ENCODE measurements at places on chromosomes 4 and X. TPM values are rescaled to one million over a fixed set of nuclear protein-coding genes. Genes with fewer than 3 reads are reported as not detected.
A peak's percentile ranks its signal among the peaks of the same experiment; 100 is the strongest.

- H3K36me3 ChIP-seq: no peaks in the 10 kb centered on the region
- DNase-seq: no peak
- H3K27ac ChIP-seq: no peak overlapping the region
- peaks cover 27% of the 10 kb centered on the region for H3K27me3 ChIP-seq
- no peak overlapping the region for H3K4me3 ChIP-seq
- no peaks in the 10 kb centered on the region for H3K4me1 ChIP-seq
Measured at GRCh38 chrX:15416133-15416993, 32.1 kb upstream of the VEGFD start.

Gene SMIM10
- total RNA-seq: 0.88 TPM

DNA sequence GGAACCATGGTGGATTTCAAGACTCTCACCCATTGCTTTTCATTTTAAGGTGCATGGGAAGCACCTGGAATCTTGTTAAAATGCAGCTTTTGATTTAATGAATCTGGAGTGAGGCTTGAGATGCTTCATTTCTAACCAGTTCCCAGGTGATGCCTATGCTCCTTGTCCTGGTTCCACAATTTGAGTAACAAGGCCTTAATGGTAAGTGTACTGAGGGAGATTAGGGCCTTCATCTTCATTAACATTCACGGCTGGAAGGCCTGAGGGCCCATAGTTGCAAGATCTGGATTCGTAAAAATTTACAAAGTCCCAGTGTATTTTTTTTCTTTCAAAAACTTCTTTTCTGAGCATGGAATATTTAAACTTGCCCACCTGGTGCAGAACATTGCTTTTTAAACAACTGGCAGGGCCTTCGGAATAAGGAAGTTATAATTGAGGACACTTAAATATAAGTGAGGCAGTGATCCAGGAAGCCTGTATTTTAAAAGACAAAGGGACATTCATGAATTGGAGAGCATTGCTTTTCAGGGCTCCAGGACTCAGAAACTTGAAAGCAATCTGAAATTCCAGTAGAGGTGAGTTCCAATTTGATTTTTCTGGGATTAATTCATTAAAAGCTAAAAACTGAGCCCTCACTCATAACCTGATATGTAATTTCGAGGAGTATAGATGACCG is 77.8 kb downstream of the NPNT start:
- no peaks in the 10 kb centered on the region for H3K36me3 ChIP-seq
- no peaks in the 10 kb centered on the region for H3K27me3 ChIP-seq
- no peak overlapping the region for H3K27ac ChIP-seq
- DNase-seq: no peak

GRCh38 chr4:54527532-54527931 is 130.2 kb upstream of the KIT start:
- H3K27me3 ChIP-seq: no peaks in the 10 kb centered on the region
- H3K27ac ChIP-seq: no peak overlapping the region
- no peak for DNase-seq
- H3K4me3 ChIP-seq: no peak overlapping the region

- DNase-seq: no peak
- H3K4me1 ChIP-seq: no peaks in the 10 kb centered on the region
- no peaks in the 10 kb centered on the region for H3K36me3 ChIP-seq
- no peak overlapping the region for H3K27ac ChIP-seq
- peaks cover 25% of the 10 kb centered on the region for H3K27me3 ChIP-seq
- no peak overlapping the region for H3K4me3 ChIP-seq
Measured at GRCh38 chr4:151169223-151169622, 69.8 kb downstream of the RPS3A start.

Gene ADAMTS3
- not detected for total RNA-seq

GRCh38 chr4:21011106-21011505 is 310.8 kb downstream of the PACRGL start:
- H3K27ac ChIP-seq: no peak overlapping the region
- no peaks in the 10 kb centered on the region for H3K4me1 ChIP-seq
- DNase-seq: no peak

- no peak overlapping the region for H3K27ac ChIP-seq
- no peak for DNase-seq
- H3K27me3 ChIP-seq: no peaks in the 10 kb centered on the region
- H3K4me1 ChIP-seq: no peaks in the 10 kb centered on the region
- H3K36me3 ChIP-seq: no peaks in the 10 kb centered on the region
Measured at GRCh38 chr4:150784305-150784704, 202.4 kb downstream of the MAB21L2 start.

DNA sequence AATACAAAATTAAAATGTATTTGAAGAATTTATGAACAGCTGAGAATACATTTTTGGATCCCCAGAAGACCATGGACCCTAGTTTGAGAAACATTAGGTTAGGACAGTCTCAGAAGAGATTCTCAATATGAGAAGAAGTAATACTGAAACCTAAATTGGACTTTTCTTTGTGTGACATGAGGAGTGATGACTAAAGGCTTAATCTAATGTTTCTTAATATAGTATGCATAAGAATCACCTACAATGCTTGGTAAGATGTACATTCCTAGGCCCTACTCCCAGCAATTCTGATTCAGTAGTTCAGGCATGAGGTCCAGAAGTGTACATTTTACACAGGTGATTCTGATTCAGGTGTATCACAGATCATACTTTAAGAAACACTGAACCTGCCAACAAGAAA is 31.6 kb upstream of the HUWE1 start:
- H3K27me3 ChIP-seq: no peaks in the 10 kb centered on the region
- DNase-seq: no peak
- peaks cover 9% of the 10 kb centered on the region for H3K36me3 ChIP-seq
- peaks cover 69% of the 10 kb centered on the region for H3K4me1 ChIP-seq
- H3K4me3 ChIP-seq: peak overlapping the region; percentile 98

Gene ADGRL3
- not detected for total RNA-seq

Gene DDX53
- not detected for total RNA-seq

Gene HSD17B13
- total RNA-seq: 0.14 TPM

Gene ARHGEF9
- total RNA-seq: 38.6 TPM

DNA sequence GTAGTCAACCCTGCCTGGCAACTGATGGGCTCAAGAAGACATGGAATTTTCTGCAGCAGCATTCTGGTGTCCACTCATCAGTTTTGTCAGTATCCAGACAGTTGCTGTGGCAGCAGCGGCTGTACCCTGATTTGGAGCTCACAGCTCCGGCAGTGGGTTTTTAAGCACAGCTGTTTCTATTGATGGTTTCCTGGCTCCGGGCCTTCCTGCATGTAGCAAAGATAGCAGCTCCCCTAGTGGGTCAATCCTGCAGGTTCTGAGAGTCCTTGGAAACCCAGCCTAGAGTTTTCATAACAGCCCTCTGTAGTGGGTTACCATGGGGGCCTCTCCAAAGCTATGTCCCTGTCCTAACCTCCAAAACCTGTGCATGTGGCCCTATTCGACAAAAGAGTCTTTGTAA is 84.0 kb upstream of the ATP6AP2 start:
- DNase-seq: no peak
- H3K4me3 ChIP-seq: no peak overlapping the region
- no peak overlapping the region for H3K27ac ChIP-seq
- H3K27me3 ChIP-seq: peaks cover 25% of the 10 kb centered on the region

DNA sequence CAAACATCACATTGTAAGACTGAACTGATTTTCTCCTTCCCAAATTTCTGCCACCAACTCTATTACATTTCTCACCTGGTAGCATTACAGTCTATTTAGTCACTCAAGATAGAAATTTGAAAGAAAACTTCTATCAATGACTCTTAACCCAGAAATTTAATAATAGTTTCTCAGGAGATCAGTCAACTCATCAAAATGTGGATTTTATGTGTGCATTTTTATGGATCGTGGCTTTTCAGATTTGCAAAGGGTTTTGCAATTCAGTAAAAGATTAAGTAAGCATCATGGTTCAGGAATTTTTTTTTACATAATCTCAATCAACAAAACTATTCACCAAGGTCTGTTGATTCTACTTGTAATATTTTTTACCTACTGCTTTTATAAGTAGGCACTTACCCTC is 111.1 kb downstream of the CFAP299 start:
- no peak overlapping the region for H3K4me3 ChIP-seq
- no peak overlapping the region for H3K27ac ChIP-seq
- H3K4me1 ChIP-seq: no peaks in the 10 kb centered on the region
- peaks cover 13% of the 10 kb centered on the region for H3K36me3 ChIP-seq
- H3K27me3 ChIP-seq: no peaks in the 10 kb centered on the region

Gene CABS1
- total RNA-seq: not detected

DNA sequence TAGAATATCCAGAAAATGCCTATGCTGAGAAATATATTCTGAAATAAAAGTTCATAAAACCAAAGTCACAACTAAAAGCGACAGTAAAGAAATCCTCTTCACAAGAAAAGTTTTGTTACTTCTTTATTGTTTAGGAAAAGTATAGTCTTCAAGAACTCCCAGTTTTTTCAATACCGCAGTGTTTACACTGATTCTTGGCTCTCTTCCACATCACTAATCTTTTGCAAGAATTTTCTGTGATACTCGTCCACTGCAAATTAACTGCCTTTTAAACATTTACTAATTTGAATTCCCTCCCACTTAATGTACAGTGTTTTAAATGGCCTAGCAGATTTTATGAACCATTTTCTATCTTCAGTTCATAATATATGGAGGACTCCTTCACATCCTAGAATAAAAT is 65.1 kb downstream of the HPGDS start:
- DNase-seq: no peak
- H3K27ac ChIP-seq: no peak overlapping the region
- H3K4me1 ChIP-seq: no peaks in the 10 kb centered on the region

GRCh38 chr4:110620691-110621327 is 2.1 kb downstream of the PITX2 start:
- peaks cover 4% of the 10 kb centered on the region for H3K36me3 ChIP-seq
- H3K4me3 ChIP-seq: peak overlapping the region; percentile 85
- no peak overlapping the region for H3K27ac ChIP-seq

DNA sequence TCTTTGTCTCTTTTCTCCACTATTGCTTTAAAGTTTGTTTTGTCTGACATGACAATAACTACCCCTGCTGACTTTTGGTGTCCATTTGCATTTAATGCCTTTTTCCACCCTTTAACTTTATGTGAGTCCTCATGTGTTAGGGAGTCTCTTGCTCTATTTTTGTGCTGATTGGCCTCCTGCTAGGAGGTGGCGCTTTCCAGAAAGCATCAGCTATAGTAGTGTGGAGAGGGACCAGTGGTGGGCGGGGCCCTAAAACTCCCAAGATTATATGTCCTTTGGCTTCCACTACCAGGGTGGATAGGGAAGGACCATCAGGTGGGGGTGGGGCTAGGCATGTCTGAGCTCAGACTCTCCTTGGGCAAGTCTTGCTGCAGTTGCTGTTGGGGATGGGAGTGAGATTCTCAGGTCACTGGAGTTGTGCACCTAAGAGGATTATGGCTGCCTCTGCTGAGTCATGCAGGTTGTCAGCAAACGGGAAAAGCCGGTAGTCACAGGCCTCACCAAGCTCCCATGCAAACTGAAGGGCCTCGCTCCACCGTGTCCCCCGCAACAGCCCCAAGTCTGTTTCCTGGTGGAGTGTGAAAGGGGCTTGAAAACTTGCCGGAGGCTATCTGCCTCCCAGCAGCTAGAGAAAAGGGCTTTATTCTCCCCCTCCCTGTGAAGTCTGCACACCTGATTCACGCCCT is 156.3 kb downstream of the CPEB2 start:
- H3K27ac ChIP-seq: no peak overlapping the region
- H3K4me1 ChIP-seq: no peaks in the 10 kb centered on the region
- H3K36me3 ChIP-seq: no peaks in the 10 kb centered on the region
- H3K27me3 ChIP-seq: peaks cover 13% of the 10 kb centered on the region
- no peak overlapping the region for H3K4me3 ChIP-seq
- DNase-seq: no peak

DNA sequence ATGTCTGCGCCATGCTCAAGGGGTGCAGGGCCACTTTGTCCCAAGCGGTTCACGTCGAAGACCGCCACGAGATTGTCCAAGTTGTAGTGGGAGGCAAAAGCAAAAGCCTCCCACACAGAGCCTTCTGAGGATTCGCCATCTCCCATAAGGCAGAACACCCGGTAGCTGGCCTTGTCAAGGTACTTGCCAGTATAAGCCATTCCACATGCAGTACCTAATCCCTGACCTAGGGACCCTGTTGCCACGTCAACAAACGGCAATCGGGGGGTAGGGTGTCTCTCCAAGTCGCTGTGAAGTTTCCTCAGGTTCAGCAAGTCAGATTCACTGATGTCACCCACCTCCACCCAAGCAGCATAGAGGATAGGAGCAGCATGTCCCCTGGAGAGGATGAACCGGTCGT is 424 bp downstream of the TKTL2 start:
- H3K4me1 ChIP-seq: no peaks in the 10 kb centered on the region
- no peak for DNase-seq
- H3K36me3 ChIP-seq: no peaks in the 10 kb centered on the region
- peaks cover 13% of the 10 kb centered on the region for H3K27me3 ChIP-seq

Gene MSX1
- total RNA-seq: not detected

DNA sequence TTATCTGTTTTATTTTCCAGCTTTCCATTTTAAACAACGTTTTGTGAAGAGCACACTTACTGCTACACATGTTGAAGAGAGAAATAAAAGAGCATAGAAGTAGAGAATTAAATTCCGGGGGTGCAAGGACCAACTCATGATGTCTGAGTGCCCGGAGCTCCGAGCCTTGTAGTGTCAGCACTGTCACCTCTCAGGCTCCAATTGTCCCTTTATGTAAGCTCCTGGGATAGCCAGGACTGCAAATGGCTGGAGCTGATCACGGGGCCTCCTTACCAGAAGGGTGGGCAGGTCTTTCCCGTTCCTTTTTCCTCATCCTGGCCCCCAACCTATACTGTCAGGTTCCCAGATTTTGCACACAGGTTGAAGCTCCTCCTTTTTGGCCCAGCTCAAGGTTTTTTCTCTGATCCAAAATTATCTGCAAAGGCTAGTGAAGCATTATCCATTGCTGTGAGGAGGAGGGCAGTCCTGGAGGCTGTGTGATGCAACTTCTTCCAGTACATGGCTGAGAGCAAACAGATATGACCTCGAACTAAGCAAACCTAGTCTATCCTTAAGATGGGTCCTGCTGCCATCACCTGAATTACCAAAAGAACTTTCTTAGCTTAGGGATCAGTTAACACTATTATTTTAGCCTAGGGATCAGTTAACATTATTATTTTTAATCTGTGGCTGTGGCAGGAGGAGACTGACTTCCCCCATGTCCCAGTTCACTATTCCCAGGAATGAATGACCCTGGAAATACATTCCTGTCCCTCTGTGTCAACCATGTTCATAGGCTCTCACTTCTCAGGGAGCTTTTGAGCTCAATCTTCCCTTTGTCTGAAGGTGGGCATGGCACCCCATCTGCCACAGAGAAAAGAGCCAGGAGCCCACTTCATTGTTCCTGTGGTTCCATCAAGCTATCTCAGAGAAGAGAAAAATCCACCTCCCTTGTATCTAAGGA is at the start of gene FGG:
Gene FGG, minus strand, starts transcription at position 185 of the 943 bp plus-strand sequence. Its CDS starts 47 bp downstream, at position 138.
- H3K4me3 ChIP-seq: no peak within 1 kb of the TSS
- no peaks in the 10 kb centered on the region for H3K36me3 ChIP-seq
- peaks cover 6% of the 10 kb centered on the region for H3K27me3 ChIP-seq
- DNase-seq: no peak
- H3K27ac ChIP-seq: no peak within 1 kb of the TSS

- peaks cover 7% of the 10 kb centered on the region for H3K4me1 ChIP-seq
- H3K27me3 ChIP-seq: no peaks in the 10 kb centered on the region
- no peak for DNase-seq
- H3K36me3 ChIP-seq: no peaks in the 10 kb centered on the region
- no peak overlapping the region for H3K27ac ChIP-seq
Measured at GRCh38 chr4:137532869-137533236, 559 bp upstream of the PCDH18 start.
